ENCODE measurements at places on chromosomes 3 and 15.

DNA sequence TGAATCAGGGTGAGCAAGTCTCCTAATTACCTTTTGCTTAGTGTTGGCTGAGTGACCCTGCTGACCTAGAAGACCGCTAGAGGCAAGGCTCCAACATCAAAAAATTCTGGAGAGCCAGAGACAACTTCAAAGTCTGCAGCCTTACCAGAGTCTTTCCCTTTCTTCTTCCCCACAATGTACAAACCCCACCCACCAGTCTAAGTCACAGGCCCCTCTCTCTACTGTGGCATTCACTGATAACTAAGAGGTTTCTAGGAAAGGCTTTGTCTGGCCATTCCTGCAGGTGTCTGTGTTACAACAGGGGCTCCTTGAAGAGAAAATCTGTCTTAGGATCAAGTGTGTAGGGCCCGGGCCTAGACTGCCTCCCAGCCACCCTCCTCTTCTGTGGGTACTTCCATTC, 525 bp downstream of the MYH15 start:
- H3K4me3 ChIP-seq = no peak overlapping the region
- no peak for DNase-seq
- no peaks in the 10 kb centered on the region for H3K4me1 ChIP-seq
- peaks cover 5% of the 10 kb centered on the region for H3K27me3 ChIP-seq
- no peaks in the 10 kb centered on the region for H3K36me3 ChIP-seq
- H3K27ac ChIP-seq = no peak overlapping the region

DNA sequence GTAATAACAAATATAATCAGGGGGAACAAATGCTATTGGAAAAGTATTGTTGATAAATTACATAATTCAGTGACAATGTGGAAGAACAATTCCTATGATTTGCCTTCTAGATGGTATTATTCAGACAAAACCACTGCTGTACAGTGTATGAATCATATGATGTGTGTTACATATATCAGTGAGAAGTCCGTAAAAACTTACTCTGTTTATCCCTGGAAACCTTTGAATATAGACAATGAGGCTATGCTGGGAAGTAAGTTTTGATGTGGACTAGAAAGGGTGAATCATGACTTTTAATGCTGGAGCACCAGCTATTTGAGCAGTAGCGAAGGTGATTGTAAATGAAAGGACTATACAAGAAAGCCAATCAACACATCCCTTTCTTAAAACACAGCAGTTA, 17.9 kb downstream of the C3orf38 start:
- H3K4me1 ChIP-seq = peaks cover 2% of the 10 kb centered on the region
- H3K27me3 ChIP-seq = no peaks in the 10 kb centered on the region
- H3K27ac ChIP-seq = no peak overlapping the region
- H3K4me3 ChIP-seq = no peak overlapping the region
- peaks cover 10% of the 10 kb centered on the region for H3K36me3 ChIP-seq

- H3K4me3 ChIP-seq = no peak overlapping the region
- H3K36me3 ChIP-seq = peaks cover 19% of the 10 kb centered on the region
- H3K4me1 ChIP-seq = no peaks in the 10 kb centered on the region
- DNase-seq = no peak
- H3K27me3 ChIP-seq = no peaks in the 10 kb centered on the region
Observed at GRCh38 chr15:42315521-42315920, 42.3 kb upstream of the TMEM87A start.

DNA sequence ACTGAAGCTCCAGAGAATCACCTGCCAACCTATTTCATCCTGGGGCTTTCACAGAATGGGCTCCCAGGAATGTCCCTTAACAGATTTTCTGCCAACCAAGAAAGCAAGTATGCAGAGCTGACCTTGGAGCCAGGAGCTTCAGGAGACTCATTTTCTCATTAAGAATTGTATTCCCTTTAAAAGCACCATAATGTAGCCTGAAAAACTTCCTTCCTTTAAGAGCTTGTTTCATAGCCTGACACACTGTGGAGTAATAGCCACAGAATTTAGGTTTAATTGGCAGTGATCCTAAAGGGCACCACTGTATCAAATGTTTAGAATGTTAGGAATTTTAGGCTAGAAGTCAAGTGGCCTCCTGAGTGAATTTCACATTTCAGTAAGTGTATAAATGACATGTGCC, 309.8 kb downstream of the GBE1 start:
- H3K36me3 ChIP-seq = no peaks in the 10 kb centered on the region
- peak overlapping the region; percentile 65 for H3K27ac ChIP-seq
- H3K4me1 ChIP-seq = peaks cover 52% of the 10 kb centered on the region
- no peaks in the 10 kb centered on the region for H3K27me3 ChIP-seq

- no peak for DNase-seq
- H3K27me3 ChIP-seq = no peaks in the 10 kb centered on the region
- peaks cover 11% of the 10 kb centered on the region for H3K4me1 ChIP-seq
- no peak overlapping the region for H3K27ac ChIP-seq
Observed at GRCh38 chr3:196227121-196227561, 10.8 kb downstream of the SLC51A start.

DNA sequence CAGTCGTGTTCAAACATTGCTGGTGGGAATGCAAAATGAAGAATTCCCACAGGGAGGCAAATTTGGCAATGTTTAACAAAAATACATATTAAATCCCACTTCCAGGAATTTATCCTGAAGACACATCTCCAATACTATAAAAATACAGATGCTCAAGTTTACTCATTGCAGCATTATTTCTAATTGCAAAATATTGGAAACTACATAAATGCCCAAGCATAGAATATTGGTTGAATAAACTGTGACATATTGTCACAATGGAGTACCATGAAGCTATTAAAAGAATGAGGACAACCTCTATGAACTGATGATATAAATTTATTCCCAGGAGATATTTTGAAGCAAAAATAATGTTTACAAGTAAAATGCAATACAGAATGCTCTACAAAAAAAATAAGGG, 49.7 kb upstream of the UBE2E2 start:
- DNase-seq = no peak
- peaks cover 3% of the 10 kb centered on the region for H3K4me1 ChIP-seq
- no peak overlapping the region for H3K27ac ChIP-seq
- H3K36me3 ChIP-seq = peaks cover 9% of the 10 kb centered on the region
- peaks cover 7% of the 10 kb centered on the region for H3K27me3 ChIP-seq

GRCh38 chr15:63462088-63462487, 42.3 kb upstream of the USP3 start:
- peaks cover 4% of the 10 kb centered on the region for H3K27me3 ChIP-seq
- no peak for DNase-seq
- H3K36me3 ChIP-seq = no peaks in the 10 kb centered on the region
- no peak overlapping the region for H3K4me3 ChIP-seq
- H3K27ac ChIP-seq = peak overlapping the region; percentile 21

DNA sequence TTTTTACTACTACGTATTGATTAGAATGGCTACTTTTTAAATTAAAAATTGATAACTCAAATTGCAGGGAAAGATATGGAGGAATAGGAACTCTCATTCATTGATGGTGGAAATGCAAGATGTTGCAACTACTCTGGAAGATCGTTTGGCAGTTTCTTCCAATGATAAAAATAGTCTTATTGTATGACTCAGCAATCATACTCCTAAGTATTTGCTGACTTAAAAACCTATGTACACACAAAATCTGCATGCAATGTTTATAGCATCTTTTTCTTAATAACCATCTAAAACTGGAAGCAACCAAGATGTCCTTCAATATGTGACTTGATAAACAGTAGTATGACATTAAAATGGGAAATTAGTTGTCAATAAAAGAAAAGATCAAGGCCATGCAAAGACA, 87.4 kb upstream of the LRRC3B start:
- no peaks in the 10 kb centered on the region for H3K27me3 ChIP-seq
- no peaks in the 10 kb centered on the region for H3K36me3 ChIP-seq
- H3K4me3 ChIP-seq = no peak overlapping the region
- no peaks in the 10 kb centered on the region for H3K4me1 ChIP-seq

- peaks cover 52% of the 10 kb centered on the region for H3K36me3 ChIP-seq
- no peak overlapping the region for H3K27ac ChIP-seq
- peaks cover 19% of the 10 kb centered on the region for H3K4me1 ChIP-seq
- no peak overlapping the region for H3K4me3 ChIP-seq
- no peak for DNase-seq
- no peaks in the 10 kb centered on the region for H3K27me3 ChIP-seq
Observed at GRCh38 chr3:168021737-168022450, 73.8 kb downstream of the GOLIM4 start.

DNA sequence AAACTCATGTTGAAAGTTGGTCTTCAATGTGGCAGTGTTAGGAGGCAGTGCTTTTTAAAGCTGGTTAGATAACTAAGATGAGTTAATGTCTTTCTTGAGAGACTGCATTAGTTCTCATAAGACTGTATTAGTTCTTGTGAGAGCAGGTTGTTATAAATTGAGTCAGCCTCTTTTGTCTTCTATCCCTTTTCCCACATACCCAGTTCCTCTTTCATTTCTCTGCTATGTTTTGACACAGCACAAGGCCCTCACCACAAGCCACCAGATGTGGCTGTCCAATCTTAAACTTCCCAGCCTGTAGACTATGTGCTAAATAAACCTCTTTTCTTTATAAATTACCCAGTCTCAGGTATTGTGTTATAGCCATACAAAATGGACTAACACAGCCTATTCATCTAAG, 94.6 kb upstream of the SNTN start:
- peaks cover 3% of the 10 kb centered on the region for H3K27me3 ChIP-seq
- no peaks in the 10 kb centered on the region for H3K36me3 ChIP-seq
- no peaks in the 10 kb centered on the region for H3K4me1 ChIP-seq
- H3K4me3 ChIP-seq = no peak overlapping the region

DNA sequence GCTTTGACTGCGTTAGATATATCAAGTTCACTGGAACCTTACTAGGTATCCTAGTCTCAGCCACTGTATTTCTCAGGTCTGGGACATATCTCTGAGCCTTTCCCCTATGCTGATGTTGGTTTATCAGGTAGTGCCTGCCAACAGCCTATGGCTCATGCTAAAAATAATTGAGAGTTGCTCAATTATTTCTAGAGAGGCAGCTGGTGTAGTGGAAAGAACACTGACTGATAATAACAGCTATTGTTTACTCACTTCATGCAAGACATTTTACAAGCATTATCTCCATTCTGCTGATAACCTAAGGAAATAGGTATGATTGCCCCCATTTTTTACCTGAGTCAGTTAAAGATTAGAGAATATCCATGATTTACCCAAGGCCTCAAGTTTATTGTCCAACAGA, 231.4 kb downstream of the LRRN1 start:
- no peaks in the 10 kb centered on the region for H3K27me3 ChIP-seq
- H3K36me3 ChIP-seq = no peaks in the 10 kb centered on the region
- H3K27ac ChIP-seq = no peak overlapping the region
- DNase-seq = no peak
- no peaks in the 10 kb centered on the region for H3K4me1 ChIP-seq

- H3K4me3 ChIP-seq = no peak overlapping the region
- peak; percentile 93 for DNase-seq
- H3K27me3 ChIP-seq = no peaks in the 10 kb centered on the region
- H3K36me3 ChIP-seq = no peaks in the 10 kb centered on the region
- peaks cover 36% of the 10 kb centered on the region for H3K4me1 ChIP-seq
- H3K27ac ChIP-seq = peak overlapping the region; percentile 47
Observed at GRCh38 chr15:101088788-101089578, 162.9 kb downstream of the CHSY1 start.

DNA sequence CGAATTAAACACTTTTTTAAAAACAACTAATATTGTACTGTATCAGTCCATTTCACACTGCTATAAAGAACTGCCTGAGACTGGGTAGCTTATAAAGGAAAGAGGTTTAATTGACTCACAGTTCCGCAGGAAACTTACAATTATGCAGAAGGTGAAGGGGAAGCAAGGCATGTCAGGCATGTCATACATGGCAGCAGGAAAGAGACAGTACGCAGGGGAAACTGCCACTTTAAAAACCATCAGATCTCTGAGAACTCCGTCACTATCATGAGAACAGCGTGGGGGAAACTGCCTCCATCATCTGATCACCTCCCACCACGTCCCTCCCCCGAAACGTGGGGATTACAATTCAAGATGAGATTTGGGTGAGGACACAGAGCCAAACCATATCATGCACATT, 162.8 kb upstream of the TPM1 start:
- no peak for DNase-seq
- no peak overlapping the region for H3K27ac ChIP-seq
- H3K36me3 ChIP-seq = no peaks in the 10 kb centered on the region
- H3K4me1 ChIP-seq = peaks cover 41% of the 10 kb centered on the region

DNA sequence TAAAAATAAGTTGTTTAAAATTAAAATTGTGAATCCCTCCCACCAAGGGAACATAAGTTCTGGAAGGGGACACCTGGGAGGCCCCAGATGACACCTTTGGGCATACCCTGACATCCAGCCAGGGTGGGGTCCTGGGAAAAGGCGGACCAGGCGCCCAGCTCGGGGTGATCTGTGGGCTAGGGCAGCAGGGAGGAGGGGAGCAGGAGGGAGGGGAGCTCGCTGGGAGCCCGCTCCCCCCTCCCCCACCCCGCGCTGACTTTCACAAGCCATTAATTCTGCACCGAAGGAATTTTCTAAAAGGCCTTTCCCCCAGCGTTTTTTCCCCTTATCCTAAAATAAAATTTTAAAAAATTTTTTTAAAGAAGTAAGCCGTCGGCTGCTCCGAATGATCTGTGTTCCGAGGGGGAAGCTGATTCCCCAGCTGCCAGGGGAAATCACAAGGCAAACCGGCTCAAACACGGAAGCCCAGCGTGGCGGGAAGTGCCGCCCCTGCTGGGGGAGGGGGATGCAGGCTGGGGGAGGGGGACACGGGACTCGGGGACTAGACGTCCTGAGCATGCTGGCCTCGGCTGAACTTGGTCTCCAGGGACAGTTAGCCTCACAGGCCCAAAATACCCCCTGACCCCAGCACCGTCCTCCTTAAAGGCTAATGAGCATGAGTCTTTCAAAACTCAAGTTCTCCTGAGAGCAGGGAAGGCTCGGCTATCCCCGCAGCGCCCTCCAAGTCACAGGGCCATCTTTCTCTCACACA, 13.9 kb downstream of the PLXND1 start:
- H3K36me3 ChIP-seq = peaks cover 7% of the 10 kb centered on the region
- H3K27ac ChIP-seq = peak overlapping the region; percentile 99
- no peaks in the 10 kb centered on the region for H3K27me3 ChIP-seq
- peak overlapping the region; percentile 41 for H3K4me3 ChIP-seq
- peaks cover 88% of the 10 kb centered on the region for H3K4me1 ChIP-seq

Measured in osteocyte (in vitro differentiated cells).